Femur (tissue), 1 donor: ENCODE measurements at places on chromosomes 16 and 17.

DNA sequence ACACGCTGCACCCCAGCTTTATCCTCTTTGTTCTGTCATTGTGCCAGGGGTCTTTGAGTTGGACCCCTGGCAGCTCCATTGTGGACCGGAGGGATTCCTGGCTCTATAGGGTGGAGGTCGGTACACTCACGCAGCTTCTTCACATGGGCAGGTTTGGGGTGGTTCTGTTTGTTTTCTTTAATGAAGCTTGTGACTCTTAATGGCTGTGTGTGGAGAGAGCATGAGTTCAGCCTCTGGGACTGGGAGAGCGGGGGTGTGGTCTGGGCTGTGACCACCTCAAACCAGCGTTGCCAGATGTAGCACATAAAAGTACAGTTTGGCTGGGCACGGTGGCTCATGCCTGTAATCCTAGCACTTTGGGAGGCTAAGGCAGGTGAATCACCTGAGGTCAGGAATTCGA, 21.2 kb upstream of the NAGLU start:
- no peak for DNase-seq

- DNase-seq, result peak; percentile 73
Measured at GRCh38 chr17:80261159-80261894, 675 bp downstream of the RNF213 start.

DNA sequence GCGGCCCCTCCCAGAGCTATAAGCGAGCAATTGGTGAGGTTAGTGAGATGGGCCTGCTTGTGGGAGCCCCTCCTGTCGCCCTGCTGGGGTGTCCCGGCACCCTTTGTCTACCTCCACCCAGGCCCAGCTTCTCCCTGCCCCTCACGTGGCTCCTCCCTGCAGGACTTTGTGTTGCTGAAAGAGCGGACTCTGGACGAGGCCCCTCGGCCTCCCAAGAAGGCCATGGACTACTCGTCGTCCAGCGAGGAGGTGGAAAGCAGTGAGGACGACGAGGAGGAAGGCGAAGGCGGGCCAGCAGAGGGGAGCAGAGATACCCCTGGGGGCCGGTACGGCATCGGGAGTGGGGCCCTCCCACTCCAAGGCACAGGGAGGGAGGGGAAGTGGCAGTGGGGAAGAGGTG, 6.1 kb upstream of the C17orf107 start:
- DNase-seq, result no peak

DNA sequence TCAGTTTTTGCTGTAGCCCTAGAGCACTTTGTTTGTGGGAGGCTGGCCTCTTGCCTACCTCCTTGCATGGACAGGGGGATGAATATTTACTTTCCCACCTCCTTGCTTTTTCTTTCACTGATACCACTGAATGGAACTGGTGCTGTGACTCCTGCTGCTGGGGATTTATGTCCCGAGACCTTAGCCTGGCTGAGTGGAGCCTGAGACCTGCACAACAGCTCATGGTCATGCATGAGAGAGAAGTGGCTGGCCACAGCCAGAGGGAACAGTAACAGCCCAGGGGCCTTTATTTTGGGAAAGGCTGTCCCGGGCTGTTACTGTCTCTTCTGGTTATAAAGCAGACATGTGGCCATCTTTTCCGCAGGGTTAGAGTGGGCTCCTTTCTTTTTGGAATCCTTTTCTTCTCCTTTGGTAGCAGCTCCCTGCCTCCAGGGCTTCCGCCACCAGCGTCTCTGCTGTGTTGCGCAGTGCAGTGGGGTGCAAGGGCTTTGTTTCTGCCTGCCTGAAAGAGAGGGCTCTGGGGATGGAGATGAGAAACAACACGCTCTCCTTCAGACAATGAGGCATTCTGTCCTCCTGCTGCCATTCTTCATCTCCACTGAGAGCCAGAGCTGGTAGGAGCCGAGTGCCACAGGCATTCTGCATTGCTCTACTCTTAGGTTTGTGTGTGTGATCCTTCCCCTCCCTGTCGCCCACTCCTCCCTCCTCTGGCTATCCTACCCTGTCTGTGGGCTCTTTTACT, 14.5 kb downstream of the SNX11 start:
- DNase-seq, result no peak

- no peak for DNase-seq
Measured at GRCh38 chr17:40614431-40615067, 33.1 kb downstream of the SMARCE1 start.

DNA sequence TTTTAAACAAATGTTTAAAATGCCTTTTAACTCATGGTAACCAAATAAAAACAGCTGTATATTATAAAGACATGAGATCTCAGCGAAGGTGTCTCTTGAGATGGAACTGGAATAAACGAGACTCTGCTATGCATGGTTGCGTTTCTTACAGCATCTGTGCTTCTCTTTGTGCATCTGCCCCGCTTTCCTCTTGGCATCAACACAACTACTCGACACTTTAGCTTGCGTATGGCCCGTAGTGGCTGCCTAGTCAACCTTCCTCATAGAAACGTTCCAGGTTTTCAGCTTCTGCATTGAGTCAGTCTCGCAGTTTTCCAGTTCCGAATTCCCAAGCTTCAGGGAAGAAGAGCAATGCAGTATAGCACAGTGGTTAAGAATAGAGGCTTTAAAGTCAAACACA, 214.9 kb downstream of the CEP112 start:
- DNase-seq, result peak; percentile 71

DNA sequence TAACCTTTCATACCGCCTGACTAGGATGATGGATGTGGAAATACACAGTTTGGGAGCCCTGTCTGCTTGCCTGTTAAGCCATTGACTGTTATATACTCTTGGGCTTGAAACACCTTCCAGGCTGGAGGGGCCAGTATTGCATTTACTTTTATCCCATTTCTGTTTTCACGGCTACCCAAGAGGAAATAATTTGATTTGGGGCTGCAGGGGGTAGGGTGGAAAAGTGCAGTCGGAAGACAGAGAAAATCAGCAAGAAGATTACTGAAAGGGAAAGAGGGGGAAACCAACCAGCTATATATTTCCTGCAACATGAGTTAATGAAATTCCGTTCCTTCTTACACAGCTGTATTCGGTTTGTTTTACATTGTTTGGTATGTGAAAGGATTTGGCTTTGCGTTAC, 202.5 kb downstream of the CDH13 start:
- DNase-seq, result no peak

- DNase-seq, result no peak
Measured at GRCh38 chr17:71188811-71189492, 931.9 kb upstream of the SOX9 start.

GRCh38 chr17:58402047-58402446, 15.3 kb downstream of the RNF43 start:
- DNase-seq, result no peak

DNA sequence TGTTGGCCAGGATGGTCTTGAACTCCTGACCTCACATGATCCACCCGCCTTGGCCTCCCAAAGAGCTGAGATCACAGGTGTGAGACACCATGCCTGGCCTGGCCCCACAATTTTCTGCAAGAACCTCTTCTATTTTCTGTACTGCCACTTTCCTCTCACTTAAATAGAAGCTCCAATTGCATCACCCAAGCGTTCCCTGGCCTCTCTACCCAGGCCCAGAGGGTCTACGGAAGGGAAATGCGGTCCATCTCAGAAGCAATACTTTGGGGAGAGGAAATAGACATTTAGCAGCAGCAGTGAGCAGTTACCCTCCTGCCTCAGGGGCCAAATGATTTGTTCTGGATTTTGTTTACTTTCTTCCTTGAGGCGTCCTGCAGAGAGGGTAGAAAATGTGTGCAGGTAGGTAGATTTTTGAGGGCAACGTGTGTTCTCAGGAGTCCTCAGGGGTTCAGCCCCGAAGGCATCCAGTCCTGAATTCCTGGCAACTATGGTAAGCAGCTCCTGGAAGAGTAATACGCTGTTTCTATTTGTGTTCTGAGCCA, 11.0 kb downstream of the SLC6A4 start:
- no peak for DNase-seq

DNA sequence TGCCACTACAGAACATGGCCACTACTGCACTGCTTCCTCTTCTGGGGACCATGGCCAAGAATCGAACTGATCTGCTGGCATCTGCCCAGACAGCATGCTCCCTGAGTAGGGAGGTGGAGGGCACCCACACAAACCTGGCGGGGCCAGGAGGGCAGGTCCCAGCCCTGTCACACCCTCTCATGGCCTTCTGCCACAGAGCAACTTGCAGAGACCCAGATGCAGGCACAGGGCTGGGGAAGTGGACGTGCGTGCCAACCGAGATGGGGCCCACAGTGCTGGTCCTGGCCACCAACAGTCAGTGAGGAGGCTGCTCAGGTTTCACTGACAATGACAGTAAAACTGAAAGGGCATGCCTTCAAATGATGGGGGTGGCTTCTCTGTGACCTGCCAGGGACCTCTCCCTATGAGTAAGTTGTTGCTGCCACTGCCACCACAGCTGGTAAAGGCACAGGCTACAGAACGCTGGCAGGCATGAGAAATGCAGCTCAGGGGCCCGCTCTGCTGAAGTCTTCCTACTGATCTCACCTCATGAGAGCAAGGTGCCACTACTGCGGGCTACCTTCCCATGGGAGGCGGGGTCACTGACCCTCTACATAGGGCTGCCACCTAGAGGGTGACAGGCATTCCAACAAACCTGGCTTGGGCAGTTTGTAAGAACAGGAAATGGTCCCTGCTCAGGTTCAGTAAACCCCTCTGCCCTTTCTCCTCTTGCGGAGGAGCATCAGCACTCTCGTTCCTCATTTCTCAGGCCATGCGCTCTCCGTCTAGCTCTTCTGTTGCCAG, 15.5 kb downstream of the HIC1 start:
- DNase-seq, result peak; percentile 25

GRCh38 chr17:62134397-62134796, 69.3 kb upstream of the MED13 start:
- no peak for DNase-seq

GRCh38 chr17:41496803-41497484, 7.2 kb upstream of the KRT36 start:
- peak; percentile 66 for DNase-seq

- no peak for DNase-seq
Measured at GRCh38 chr17:73172252-73172651, 7.4 kb downstream of the SSTR2 start.

DNA sequence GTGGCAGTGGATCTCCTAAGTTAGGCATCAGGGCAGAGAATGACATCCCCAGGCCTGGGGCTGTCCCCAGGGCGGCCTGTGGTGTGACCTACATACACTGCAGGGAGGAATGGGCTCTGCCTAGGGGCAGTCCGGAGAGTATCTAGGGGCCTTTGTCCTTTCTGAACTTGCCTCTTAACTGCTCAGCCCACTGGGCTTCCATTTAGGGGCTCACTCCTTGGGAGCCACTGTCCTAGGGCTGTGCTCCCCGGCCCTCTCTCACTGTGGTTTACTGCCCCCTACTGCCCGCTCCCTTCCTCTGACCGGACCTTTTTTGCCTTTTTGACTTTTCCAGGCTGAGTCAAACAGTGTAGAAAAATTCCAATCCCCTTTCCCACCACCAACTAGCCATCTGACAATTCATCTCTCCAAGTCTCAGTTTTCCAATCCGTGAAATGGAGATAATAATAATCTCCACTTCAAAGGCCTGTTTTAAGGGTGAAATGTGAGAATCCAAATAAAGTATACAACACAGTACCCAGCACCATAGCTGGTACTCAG, 66.8 kb downstream of the DNAH3 start:
- peak; percentile 66 for DNase-seq

GRCh38 chr16:81488687-81489411, 44.2 kb downstream of the CMIP start:
- no peak for DNase-seq

DNA sequence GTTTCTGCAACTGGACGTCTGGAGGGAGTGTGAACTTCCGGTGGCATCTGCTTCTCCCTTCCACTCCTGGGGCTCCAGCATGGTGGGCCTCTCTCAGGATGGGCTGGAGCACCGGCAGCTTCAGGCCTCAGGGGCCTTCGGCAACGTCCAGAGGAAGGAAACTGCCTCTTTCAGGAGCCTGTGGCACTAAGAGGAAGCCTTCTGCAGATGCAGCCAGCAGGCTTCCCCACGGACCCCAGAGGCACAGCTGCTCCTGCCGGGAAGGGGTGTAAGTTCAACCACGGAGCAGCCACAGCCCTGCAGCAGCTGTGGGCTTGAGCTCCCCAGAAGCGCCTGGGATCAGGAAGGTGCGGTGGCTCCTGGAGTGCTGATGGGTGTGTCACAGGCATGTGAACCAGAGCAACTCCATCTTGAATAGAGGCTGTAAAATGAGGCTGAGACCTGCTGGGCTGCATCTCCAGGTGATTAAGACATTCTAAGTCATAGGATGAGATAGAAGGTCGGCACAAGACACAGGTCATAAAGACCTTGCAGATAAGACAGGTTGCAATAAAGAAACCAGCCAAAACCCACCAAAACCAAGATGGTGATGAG, 50.8 kb upstream of the KLHDC4 start:
- no peak for DNase-seq

- peak; percentile 7 for DNase-seq
Measured at GRCh38 chr17:3009411-3009920, 53.9 kb downstream of the OR1D5 start.

- no peak for DNase-seq
Measured at GRCh38 chr16:28503470-28504259, 3.0 kb downstream of the IL27 start.

DNA sequence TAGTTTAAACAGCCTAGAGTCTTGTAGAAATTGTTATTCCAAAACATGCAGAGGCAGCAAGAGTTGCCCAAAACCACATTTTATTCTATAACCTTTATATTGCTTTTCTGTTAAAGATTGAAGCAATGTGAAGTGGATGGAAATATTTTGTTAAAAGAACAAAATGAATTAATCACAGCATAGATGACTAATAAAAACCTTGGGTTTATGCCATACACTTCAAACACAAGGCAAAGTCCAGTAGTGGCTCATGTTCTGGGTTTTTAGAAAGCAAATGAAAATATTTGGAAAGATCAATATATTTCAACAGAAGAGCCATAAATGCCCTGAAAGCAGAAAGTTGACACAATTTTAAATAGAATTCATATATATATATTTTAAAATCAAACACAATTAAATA, 36.7 kb upstream of the ULK2 start:
- no peak for DNase-seq

DNA sequence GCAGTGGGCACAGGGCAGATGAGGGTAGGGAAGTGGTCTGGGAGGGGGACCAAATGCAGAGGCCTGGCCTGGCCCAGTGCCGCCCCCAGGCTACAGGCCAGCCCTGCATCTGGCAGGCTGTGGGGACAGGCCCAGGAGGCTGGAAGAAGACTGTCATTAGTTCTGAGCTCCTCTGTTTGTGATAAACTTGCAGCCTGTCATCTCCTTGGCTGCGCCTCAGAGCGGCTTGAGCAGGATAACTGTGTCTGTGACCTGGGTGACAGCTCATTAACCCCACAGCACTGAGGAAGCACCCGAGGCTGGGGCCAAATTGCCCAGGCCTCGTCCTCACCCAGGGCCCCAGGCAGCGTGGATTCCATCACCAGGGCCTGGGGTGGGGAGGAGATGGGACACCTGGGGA, 23.9 kb downstream of the ABCC3 start:
- no peak for DNase-seq

- DNase-seq, result no peak
Measured at GRCh38 chr17:54063639-54064038, 240.9 kb downstream of the KIF2B start.

DNA sequence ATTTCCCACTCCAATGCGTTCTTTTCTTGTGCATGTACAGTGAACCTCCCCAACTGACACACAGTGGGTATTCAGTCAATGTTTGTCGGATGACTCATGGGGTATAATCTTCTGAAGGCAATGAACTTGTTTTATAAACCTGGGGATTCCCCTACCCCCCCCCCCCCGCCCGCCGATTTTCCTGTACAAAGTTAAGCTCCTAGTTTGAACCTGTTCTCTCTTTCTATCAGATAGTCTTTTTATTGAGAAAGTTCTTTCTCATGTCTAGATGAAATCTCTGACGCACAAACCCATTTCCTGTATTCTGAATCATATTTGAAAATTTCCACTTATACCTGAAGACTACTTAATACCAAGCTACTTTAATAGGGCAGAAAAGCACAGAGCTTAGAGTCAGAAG, 338.3 kb downstream of the CA10 start:
- DNase-seq, result no peak
